Sigmoid colon (tissue), 7 donors: ENCODE measurements at places on chromosomes 16 and 17. TPM values are rescaled to one million over a fixed set of nuclear protein-coding genes. Genes with fewer than 3 reads are reported as not detected.

DNA sequence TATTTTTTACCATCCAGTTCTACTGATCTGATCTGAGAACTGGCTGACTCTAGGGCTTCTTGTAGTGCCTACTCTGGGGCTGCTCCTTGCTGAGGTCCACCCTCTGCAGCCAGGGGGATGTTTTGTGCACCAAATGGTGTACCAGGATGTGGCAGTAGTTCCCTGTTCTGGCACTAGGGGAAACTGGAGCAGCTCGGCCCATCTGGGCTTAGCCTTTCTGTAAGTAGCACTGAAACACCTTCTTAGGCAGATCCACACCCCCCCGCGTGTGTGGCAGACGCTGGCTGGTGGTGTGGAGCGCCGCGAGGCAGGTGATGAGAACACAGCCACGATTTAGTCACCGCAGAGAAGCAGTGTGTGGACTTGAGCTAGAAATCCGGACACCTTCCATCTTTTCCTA lies 17.0 kb downstream of the DUSP14 start:
- no peak for DNase-seq

DNA sequence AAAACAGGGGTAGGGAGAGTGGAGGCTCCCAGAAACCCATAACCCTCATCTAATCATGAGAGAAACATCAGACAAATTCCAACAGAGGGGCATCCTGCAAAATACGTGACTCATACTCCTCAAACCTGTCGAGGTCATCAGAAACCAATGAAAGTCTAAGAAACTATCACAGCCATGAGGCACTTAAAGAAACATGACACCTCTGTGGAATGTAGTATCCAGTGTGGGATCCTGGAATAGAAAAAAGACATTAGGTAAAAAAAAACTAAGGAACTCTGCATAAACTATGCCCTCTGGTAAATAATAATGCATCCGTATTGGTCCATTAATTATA lies 16.4 kb downstream of the CDH5 start:
- DNase-seq: no peak

DNA sequence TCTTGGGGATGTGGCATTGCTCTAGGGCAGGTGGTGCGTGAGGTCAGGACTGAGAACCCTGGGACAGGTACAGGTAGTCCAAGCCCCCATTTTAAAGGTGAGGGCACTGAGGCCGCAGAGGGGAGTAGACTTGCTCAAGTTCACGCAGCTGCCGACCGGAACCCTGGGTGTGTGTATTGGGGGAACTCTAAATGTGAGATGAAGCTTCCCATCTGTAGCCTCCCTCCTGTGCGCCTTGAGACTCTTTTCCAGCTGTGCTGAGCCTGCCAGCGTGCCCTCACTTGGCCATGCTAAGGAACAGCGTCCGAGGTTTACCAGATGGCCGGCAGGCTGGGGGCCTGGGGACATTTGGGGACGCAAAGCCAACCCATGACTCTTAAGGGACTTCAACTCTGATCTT lies 79.0 kb upstream of the CDC42EP4 start:
- DNase-seq: no peak

- DNase-seq: no peak
Measured at GRCh38 chr16:30750201-30750600, 2.0 kb downstream of the PHKG2 start.

DNA sequence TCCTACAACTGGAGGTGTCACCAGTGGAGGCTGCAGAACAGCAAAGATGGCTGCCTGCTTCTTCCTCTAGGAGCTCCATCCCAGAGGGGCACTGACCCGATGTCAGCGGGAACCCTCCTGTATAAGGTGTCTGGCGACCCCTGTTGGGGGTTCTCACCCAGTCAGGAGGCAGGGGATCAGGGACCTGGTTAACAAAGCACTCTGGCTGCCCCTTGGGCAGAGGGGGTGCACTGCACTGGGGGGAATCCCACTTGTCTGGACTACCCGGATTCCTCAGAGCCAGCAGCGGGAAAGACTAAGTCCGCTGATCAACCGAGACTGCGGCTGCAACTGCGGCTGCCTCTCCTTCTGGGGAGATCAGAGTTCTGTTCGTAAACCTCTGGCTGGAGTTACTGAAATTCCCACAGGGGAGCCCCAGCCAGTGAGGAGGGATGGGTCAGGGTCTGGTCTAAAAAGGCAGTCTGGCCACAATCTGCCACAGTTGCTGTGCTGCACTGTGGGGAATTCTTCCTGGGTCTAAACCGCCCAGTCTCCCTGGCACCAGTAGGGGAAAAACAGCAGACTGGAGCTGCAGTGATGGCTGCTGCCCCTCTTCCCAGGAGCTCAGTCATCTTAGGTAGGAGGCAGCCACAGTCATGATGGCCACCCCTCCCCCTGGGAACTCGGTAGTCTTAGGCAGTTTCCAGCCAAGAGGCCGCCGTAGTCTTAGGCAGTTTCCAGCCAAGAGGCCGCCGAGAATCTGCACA lies 213.4 kb downstream of the CYB561 start:
- no peak for DNase-seq

GRCh38 chr17:79803997-79804855 lies 7.3 kb upstream of the CBX8 start:
- no peak for DNase-seq

DNA sequence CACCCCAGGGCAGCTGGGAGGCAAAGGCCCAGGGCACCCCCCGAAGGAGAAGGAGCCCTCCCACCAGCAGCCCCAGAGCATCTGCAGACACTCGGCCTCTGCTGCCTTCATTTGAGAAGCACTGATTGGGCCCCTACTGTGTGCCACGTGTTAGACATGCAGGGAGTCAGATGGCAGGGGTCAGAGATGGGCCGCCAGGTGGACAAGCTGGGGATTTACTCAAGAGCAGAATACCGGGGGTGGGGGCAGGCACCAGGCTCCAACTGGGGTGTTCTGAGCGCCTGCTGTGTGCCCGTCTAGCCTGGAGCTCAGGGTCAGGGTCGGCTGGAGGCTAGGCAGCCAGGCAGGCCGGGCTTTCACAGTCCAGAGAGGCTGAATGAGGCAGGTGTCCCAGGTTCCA lies 18.7 kb downstream of the TPSG1 start:
- no peak for DNase-seq

DNA sequence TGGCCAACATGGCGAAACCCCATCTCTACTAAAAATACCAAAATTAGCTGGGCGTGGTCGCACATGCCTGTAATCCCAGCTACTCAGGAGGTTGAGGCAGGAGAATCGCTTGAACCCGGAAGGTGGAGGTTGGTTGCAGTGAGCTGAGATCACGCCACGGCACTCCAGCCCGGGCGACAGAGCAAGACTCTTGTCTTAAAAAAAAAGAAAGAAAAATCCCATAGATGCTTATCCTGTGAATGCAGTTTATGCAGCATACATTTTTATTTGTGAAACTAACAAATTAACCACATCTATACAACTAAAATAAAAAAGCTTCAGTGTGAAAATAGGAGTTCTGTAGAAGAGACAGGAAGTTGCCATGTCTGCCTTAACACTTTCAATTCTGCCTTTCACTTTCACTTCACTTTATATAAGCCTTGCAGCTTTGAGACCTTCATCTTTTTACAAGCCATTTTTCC lies 7.1 kb downstream of the IGSF6 start:
- DNase-seq: no peak

- no peak for DNase-seq
Measured at GRCh38 chr16:50974438-50975036, 176.5 kb downstream of the SALL1 start.

DNA sequence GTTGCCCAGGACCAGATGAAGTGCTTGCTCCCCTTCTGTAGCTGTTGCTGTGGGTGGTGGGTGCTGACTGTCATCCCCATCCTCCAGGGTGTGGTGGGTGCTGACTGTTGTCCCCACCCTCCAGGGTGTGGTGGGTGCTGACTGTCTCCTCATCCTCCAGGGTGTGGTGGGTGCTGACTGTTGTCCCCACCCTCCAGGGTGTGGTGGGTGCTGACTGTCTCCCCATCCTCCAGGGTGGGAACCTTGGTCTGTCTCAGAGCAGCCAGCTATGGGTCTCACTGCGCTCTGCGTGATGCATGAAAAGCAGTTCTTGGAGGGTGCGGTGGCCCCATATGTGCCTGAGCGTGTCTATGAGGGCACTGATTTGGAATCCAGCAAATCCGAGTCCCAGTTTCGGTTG lies 163.8 kb downstream of the RPTOR start:
- no peak for DNase-seq

GRCh38 chr17:79607940-79608623 lies 2.8 kb downstream of the RBFOX3 start:
- peak; percentile 87 for DNase-seq

GRCh38 chr17:73317513-73318426 lies 6.0 kb upstream of the CDC42EP4 start:
- no peak for DNase-seq

DNA sequence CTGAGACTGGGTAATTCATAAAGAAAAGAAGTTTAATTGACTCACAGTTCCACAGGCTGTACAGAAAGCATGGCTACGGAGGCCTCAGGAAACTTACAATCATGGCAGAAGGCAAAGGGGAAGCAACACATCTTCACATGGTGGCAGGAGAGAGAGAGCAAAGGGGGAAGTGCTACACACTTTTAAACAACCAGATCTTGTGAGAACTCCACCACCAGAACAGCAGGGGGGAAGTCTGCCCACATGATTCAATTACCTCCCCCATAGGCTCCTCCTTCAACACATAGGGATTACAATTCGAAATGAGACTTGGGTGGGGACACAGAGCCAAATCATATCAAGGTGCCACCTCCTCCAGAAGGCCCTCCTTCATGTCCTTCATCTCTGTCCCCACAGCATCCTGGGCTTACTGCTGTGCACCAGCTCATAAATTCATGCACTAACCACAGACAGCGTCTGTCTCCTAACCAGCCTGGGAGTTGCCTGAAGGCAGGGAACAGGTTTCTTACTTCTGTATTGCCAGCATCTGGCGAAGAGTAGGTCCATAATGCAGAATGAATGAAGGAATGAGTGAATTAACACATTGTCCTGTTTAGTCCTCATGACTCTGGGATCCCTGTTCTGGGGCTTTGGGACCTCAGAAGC lies 74.4 kb downstream of the WSB1 start:
- DNase-seq: no peak

DNA sequence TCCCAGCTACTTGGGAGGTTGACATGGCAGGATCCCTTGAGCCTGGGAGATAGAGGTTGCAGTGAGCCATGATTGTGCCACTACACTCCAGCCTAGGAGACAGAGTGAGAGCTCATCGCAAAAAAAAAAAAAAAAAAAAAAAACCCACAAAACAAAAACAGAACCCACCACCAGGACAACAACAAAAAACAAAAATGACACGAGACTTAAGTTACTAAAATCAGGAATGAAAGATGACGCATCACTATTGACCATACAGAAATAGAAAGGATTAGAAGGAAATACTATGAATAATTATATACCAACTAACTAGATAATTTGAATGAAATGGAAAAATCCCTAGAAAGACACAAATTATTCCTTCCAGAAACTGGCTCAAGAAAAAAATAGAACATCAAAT lies 432.4 kb upstream of the PMFBP1 start:
- DNase-seq: no peak

- no peak for DNase-seq
Measured at GRCh38 chr17:71948703-71949422, 172.0 kb upstream of the SOX9 start.

DNA sequence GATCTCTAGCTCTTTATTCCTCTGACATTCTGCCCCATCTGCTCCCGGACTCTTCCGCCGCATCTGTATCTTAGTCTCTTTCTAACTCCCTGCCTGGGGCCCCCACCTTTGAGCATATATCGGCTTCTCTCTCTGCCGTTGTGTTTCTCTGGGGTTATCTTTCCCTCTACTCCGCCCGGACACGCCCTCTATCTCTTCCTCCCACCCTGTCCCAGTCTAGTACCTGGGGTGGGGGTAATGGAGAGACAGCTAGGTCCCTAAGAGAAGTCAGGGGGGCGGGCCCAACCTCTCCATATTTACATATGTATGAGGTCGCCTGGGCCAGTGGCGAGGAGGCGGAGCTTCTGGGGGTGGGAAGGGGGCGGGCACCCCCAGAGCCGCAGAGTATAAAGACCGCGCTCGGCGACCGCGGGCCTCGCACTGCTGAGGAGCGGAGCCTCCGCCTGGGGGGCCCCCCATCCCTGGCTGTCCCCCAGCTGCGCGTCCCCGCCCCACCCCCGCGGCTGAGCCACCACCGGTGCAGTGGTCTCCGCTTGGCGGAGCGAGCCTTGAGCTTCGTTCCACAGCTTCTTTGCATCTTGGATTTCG lies at the start of gene ATP1B2:
Gene ATP1B2, plus strand, starts transcription at position 418 of the 588 bp plus-strand sequence. CDS start 593 bp downstream, outside the sequence.
- peak; percentile 93 for DNase-seq

GRCh38 chr16:88783391-88784073 lies 1.5 kb downstream of the PIEZO1 start:
- DNase-seq: peak; percentile 83

DNA sequence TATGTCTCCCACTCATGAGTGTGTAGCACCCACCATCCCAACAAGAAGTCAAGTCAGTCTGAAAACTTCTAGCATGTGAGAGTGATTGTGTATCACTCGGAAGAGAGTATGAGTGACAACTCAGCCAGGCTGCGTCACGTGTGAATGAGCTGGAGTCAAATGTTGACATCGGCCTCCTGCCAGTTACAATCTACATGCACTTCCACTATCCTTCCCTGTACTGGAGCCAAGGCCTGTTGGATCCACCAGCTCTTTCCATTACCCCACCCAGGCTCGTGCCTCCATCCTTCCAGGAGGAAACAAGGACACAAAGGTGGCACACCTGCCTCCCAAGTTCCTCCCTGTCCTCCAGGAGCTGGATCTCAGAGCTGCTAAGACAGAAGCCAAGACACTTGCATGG lies 64.5 kb downstream of the ASIC2 start:
- DNase-seq: no peak

DNA sequence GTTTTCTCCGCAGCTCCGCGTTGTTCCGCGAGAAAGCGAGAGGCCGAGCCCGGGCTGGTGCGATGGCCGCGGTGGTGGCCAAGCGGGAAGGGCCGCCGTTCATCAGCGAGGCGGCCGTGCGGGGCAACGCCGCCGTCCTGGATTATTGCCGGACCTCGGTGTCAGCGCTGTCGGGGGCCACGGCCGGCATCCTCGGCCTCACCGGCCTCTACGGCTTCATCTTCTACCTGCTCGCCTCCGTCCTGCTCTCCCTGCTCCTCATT lies 404 bp downstream of the EMC6 start:
- DNase-seq: no peak

DNA sequence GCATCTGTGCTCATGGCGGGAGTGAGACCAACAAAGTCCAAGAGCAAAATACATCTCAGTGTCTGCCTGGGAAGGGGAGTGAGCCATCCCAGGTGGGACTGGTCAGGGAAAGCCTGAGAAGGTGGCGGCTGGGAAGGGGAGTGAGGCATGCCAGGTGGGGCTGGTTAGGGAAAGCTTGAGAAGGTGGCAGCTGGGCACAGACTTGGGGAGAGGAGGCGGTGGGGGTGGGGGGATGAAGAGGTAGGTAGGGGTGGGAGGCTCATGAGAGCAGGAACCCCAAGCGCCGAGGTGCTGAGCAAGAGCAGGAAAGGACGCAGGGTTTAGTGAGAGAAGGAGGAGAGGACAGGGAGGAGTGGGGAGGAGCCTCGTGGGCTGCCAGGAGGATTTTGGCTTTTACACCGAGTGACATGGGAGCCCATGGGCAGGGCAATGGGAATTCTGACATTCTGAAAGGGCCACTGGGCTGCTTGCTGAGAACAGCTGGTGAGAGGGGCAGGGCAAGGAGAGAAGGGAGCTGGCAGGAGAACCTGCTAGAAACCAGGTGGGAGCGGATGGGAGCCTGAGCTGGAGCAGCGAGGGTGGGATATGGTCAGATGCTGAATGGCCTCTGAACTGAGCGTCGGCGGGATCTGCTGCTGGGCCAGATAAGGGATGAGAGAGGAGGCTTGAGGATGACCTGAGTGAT lies 256.1 kb upstream of the RPL38 start:
- DNase-seq: no peak

Gene OR1F1
- polyA plus RNA-seq: not detected

Gene FBXO31
- 15.0 TPM for polyA plus RNA-seq

Gene RAMP2
- polyA plus RNA-seq: 2.3 TPM

Gene KRT32
- polyA plus RNA-seq: not detected

Gene CMTM1
- polyA plus RNA-seq: not detected

Gene CDH3
- not detected for polyA plus RNA-seq

Gene ESRP2
- 25.4 TPM for polyA plus RNA-seq

Gene DPEP3
- 0.09 TPM for polyA plus RNA-seq

Gene FAM20A
- 7.3 TPM for polyA plus RNA-seq
